ENCODE measurements at places on chromosomes 5 and 9. TPM values are rescaled to one million over a fixed set of nuclear protein-coding genes. Genes with fewer than 3 reads are reported as not detected.

- peak; percentile 27 for DNase-seq
- H3K36me3 ChIP-seq: no peaks in the 10 kb centered on the region
- H3K27ac ChIP-seq: no peak overlapping the region
Measured at GRCh38 chr5:141677415-141677814, 4.6 kb downstream of the ARAP3 start.

- DNase-seq: no peak
- no peaks in the 10 kb centered on the region for H3K4me1 ChIP-seq
- no peaks in the 10 kb centered on the region for H3K36me3 ChIP-seq
- no peak overlapping the region for H3K27ac ChIP-seq
- no peak overlapping the region for H3K4me3 ChIP-seq
Measured at GRCh38 chr9:13023498-13023897, 248.7 kb downstream of the LURAP1L start.

Gene IFNA21
- total RNA-seq: not detected

GRCh38 chr9:77647267-77648233 lies 572 bp downstream of the GNA14 start:
- H3K27me3 ChIP-seq: peaks cover 39% of the 10 kb centered on the region
- peaks cover 11% of the 10 kb centered on the region for H3K4me1 ChIP-seq
- H3K27ac ChIP-seq: no peak overlapping the region
- DNase-seq: peak; percentile 41
- H3K4me3 ChIP-seq: peak overlapping the region; percentile 65
- H3K36me3 ChIP-seq: no peaks in the 10 kb centered on the region

GRCh38 chr5:33513462-33514185 lies 72.9 kb downstream of the TARS1 start:
- DNase-seq: no peak
- H3K4me1 ChIP-seq: no peaks in the 10 kb centered on the region
- no peaks in the 10 kb centered on the region for H3K27me3 ChIP-seq
- no peaks in the 10 kb centered on the region for H3K36me3 ChIP-seq
- no peak overlapping the region for H3K4me3 ChIP-seq
- H3K27ac ChIP-seq: no peak overlapping the region

GRCh38 chr5:16037121-16037845 lies 142.3 kb downstream of the MARCHF11 start:
- no peaks in the 10 kb centered on the region for H3K4me1 ChIP-seq
- no peak overlapping the region for H3K4me3 ChIP-seq
- no peaks in the 10 kb centered on the region for H3K27me3 ChIP-seq
- H3K36me3 ChIP-seq: no peaks in the 10 kb centered on the region

GRCh38 chr5:1511651-1512540 lies 11.9 kb downstream of the LPCAT1 start:
- no peak overlapping the region for H3K27ac ChIP-seq
- no peak overlapping the region for H3K4me3 ChIP-seq
- H3K4me1 ChIP-seq: peaks cover 11% of the 10 kb centered on the region

GRCh38 chr5:93476251-93476742 lies 104.7 kb downstream of the NR2F1-AS1 start:
- H3K4me3 ChIP-seq: no peak overlapping the region
- H3K27me3 ChIP-seq: peaks cover 5% of the 10 kb centered on the region
- no peak for DNase-seq
- no peaks in the 10 kb centered on the region for H3K4me1 ChIP-seq
- no peaks in the 10 kb centered on the region for H3K36me3 ChIP-seq

DNA sequence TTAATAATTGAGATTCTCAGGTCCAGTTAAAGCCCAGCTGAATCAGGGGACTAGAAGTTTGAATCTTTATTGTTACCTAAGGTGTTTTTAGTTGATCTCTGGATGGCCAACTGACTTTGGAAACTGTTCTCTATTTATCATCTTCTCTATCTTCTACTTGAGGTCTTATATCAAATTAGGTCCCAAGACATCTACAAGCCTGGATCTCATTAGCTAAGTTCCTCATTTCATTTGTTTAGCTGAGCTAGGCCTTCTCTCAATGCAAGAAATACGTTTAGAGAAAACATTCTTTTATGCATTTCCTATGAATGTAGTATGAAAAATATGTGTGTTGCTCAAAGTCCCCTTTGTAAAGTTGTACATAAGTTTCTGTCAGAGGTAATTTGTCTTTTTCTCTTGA lies 196.6 kb downstream of the PTTG1 start:
- H3K4me1 ChIP-seq: no peaks in the 10 kb centered on the region
- DNase-seq: no peak
- peaks cover 12% of the 10 kb centered on the region for H3K27me3 ChIP-seq
- no peak overlapping the region for H3K27ac ChIP-seq

- H3K4me1 ChIP-seq: no peaks in the 10 kb centered on the region
- peak; percentile 7 for DNase-seq
- H3K36me3 ChIP-seq: no peaks in the 10 kb centered on the region
Measured at GRCh38 chr5:553874-554273, 29.6 kb upstream of the SLC9A3 start.

Gene ARRDC3
- total RNA-seq: 21.9 TPM

All from activated CD4-positive, alpha-beta T cell treated with anti-CD3 and anti-CD28 coated beads for 36 hours (primary cell).